ENCODE measurements at places on chromosomes 11 and 22.

- no peak for DNase-seq
Measured at GRCh38 chr11:11476971-11477645, 124.1 kb upstream of the CSNK2A3 start.

- DNase-seq, result no peak
Measured at GRCh38 chr22:50576070-50576469, 2.2 kb downstream of the CPT1B start.

- no peak for DNase-seq
Measured at GRCh38 chr22:49825944-49826602, 1.6 kb downstream of the BRD1 start.

DNA sequence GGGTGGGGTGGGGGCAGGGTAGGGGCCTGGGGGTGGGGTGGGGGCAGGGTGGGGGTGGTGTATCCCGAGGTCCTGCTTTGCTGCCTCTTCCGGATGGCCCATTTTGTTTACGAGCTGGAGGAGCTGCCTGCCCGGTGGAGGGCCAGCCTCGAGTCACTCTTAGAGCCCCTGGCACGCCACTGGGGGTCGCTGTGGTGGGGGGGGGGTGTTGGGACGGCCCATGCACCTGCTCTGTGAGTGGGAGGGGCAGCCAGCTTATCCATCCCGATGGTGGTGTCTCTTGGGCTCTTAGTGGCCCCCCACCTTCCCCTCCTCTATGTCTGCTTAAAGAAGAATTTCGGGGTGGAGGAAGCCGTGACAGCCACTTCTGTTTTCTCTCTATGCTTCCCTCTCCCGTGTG is 24.6 kb downstream of the MRGPRD start:
- peak; percentile 20 for DNase-seq

- no peak for DNase-seq
Measured at GRCh38 chr11:114141863-114142580, 82.5 kb downstream of the ZBTB16 start.

GRCh38 chr22:41074061-41074460 is 18.3 kb upstream of the EP300 start:
- DNase-seq, result no peak

GRCh38 chr22:45265535-45265934 is 19.2 kb upstream of the UPK3A start:
- DNase-seq, result no peak

DNA sequence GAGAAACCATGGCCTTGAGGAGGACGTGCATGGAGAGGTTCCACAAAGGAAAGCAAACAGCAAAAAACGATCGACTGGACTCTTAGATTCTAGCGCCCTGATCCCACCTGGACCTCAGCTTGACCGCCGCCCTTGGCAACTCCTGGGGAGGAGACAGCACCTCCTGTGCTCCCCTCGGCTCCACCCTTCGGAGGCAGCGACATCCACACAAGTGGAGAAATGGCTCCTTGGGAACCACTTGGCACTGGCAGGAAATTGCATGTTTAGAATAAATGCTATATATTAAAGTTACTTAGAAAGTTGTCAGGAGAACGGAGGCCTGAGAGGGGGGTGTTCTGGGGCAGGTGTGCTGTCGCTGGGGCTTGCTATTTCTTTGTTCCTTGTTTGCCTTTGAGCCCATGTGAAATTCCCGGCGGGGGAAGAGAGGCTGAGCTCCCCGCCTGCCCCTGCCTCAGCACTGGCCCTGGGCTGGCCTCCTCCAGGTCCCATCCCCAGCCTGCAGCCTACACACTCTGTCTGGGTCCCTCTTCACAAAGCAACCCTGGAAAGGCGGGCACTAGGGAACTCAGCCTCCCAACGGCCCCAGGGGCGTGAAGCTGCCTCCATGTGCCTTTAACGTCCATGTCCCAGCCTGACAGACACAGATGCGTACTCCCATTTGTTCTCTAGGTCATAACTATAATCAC is 395.3 kb downstream of the BRD1 start:
- no peak for DNase-seq

DNA sequence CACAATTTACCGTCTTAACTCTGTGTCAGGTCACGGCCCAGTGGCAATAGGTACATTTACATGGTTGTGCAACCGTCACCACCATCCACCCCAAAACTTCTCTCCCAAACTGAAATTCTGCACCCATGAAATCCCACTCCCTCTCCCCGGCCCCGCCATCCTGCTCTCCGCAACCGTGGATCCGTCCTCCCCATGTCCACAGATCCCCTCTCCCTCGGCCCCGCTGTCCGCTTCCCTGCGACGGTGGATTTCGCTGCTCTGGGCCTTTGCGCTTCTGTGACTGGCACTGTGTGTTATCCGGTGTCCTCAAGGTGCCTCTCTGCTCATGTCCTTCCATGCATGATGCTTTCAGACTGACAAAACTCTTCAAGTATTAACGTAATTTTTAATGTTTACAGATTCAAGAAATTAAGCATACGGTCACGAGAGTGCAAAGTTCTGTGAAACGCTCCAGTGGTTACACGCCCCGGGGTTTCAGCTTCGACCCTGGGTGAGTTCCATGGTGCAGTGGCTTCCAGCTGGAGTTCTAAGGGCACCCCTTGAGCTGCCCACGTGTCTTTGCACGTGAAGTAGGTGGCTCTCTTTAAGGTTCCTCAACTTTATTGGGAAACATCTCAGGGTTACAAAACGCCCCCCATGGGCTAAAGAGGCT is 76.4 kb downstream of the KCNQ1 start:
- DNase-seq, result no peak

DNA sequence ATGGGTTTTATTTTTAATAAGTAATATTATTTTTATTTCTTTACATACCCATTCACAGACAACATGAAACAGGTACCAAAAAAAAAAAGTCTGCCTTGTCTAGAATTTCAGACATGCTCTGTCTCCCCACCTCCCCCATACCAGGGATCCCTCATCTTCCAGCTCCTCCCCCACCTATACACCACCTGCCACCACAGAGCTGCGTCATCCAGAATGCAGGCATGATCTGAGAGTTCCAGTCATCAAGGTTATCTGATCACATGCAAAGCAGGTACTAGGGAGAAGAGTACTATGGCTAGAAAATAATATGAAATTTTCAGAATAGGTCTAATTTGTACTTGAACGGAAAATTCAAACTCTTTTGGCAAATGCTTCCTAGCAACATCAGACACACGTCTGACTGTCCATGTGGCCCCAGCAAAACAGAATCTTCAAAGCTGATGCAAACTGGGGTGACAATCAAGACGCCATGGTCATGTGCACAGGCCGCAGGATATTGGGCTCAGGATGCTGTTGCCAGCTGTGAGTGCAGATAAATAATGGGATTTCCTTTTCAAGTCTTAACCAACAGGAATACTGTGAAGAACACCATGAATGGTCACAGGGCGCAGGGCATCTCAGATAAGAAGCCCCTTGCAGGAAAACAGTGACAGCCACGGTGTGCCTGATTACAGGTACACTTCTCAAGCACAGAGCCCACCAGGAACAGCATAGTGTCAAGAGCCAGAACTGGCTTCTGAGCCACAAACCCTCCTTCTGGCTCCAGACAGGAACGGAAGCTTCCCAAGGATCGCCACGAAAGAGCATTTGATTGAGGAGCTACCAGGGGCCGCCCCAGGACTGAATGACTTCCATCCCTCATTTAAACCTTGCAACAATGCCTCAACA is 169.5 kb downstream of the EFCAB6 start:
- no peak for DNase-seq

DNA sequence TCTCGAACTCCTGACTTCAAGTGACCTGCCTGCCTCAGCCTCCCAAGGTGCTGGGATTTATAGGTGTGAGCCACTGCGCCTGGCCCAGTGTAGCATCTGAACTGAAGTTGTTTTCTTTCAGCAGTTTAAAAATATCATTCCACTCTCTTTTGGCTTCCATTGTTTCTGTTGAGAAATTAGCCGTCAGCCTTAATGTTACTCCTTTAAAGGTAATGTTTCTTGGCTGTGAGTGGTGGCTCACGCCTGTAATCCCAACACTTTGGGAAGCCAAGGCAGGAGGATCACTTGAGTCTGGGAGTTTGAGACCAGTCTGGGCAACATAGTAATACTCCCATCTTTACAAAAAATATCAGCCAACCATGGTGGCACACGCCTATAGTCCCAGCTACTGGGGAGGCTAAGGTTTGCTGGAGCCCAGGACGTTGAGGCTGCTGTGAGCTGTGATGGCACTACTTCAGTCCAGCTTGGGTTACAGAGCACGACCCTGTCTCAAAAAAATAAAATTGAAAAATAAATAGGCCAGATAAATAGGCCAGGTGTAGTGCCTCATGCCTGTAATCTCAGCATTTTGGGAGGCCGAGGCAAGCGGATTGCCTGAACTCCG is 25.9 kb downstream of the MCAM start:
- no peak for DNase-seq

GRCh38 chr11:86183694-86184093 is 60.9 kb upstream of the EED start:
- no peak for DNase-seq

- DNase-seq, result no peak
Measured at GRCh38 chr11:127592371-127592770, 591.8 kb upstream of the KIRREL3 start.

DNA sequence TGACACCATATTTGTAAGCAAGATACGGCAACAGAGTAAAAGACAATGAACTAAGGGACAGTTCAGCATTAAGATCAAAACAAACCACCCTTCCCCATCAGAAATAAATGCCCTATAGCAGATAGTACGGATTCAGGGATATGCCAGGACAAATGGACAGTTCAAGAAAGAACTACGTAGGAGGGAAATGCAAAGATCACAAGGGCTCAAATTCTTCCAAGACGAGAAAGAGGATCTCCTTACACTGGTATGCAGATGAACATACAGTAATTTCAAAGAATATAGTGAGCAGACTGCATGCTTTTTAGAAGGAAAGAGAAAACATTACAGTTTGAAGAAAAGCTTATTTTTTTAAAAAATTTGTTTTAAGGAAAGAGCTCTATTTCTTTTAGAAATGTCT is 124.7 kb upstream of the APOA1 start:
- no peak for DNase-seq

DNA sequence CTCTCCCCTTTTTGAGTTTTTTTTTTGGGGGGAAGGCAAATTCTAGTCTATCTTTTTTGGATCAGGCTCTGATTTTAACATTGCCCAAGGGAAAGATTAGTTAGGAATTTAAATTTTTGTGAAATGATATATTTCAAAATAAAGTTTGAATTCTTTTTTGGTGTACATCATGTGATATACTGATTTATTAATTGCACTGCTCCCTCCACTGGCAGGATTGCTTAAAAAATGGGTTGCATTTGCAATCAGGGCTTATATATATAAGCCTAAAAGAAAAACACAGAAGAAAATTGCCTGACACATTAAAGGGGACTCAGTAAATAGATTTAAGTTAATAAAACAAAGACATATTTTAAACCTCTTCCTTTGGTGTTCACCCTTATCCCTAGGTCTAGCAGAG is 1.2 kb downstream of the DYNC2H1 start:
- no peak for DNase-seq

Measured in stimulated activated naive B cell treated with anti-CD40 and anti-IgM and Interleukin-4, amounts not matched to agents 10 μg/mL and 1 μg/mL and 100 μg/mL, for 72 hours (primary cell).